NCI-H1092 (cell line): ENCODE measurements at places on chromosomes 4 and X.

DNA sequence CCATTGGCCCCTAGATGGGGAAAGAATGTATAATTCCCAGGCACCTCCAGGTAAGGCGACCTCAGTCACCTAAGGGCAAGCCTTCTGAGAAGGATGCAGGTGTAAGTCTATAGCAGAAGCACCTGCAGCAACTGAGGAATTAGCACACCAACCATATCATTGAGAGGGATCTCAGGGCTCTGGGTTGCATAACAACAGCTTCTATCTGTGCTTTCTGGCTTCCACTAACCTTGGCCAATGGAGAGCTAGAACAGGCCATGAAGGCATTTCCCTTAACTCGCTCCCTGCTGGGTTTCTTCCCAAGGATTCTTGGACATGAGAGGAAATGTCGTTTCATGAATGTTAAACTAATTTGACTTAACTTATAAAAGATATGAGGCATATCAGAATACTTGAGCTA, 177.8 kb upstream of the GK2 start:
- DNase-seq, result no peak

DNA sequence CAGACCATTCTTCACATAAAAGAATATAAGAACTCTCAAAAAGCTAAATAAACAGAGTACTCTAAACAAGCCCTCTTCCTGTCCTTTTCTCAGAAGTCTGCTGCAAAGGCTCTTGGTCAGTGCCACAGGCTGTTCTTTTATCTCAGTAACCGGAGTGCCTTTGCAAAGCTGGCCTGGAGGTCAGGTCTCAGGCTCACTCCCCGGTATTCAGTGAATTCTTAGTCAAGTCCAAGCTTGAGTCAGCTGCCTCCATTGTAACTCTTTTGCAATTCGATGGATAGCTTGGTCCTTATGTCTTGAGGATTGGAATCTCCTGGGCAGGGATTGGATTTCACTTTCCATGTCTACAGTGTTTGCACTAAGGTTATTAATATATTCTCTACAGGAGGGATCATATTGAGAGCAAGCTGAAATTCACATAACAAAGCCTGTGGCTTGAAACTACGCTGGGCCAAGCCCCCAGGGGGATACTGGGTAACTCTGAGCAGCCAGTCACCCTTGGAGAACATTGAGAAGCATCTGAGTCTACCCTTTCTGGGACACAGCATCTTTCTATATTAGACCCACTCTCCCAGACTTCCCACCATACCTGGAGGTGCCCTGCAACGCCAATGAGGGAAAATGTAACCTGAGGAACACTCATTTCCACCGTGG, 10.0 kb upstream of the HS6ST2 start:
- DNase-seq, result no peak

DNA sequence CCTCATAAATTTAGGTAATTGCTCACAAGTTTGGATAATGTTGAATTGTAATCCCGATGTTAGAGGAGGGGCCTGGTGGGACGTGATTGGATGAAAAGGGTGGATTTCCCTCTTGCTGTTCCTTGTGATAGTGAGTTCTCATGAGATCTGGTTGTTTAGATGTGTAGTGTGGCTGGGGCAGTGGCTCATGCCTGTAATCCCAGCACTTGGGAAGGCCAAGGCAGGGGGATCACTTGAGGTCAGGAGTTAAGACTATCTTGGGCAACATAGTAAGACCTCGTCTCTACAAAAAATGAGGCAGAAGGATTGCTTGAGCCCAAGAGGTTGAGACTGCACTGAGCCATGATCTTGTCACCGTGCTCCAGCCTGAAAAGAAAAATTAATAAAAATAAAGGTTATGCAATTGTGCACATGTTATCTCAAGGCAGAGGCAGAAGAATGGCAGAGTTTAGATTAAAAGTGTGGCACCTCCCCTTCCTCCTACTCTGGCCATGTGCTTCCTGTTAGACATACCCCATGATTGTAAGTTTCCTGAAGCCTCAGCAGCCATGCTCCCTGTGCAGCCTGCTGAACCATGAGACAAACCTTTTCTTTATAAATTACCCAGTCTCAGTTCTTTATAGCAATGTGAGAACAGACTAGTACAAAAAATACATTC, 36.5 kb downstream of the ERVMER34-1 start:
- no peak for DNase-seq

DNA sequence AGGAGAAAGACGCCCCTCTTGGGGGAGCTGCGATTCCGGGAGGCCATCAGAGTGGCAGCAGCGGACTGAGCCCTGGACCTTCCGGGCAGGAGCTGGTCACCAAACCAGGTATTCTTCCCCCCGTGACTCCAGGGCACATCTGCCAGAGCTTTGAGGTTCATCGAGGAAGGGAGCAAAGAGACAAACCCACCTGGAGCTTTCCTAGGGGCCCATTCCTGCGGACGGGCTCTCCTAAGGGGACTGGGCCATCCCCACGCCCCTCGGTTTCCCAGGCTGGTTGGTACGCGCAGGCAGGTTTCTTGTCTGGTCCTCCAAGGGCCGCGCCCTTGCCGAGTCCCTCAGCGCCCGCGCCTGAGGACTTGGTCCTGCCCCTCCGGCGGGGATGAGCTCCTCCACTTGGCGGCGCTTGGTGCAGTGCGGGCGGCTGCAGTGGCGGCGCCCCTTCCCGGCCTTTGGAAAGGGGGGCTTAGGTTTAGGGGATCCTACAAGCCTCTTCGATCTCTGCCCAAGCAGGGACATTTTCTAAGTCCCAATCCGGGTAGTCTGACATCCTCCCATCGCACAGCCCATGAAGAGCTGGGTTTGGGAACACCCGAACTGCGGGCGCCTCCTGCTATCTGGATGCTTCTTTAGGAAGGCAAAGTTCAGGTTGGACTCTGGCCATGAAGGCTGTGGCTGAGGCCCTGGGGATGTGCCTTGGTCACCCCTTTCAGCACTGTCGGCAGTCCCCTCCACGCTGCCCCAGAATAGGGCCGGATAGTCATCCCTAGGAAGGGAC, 538 bp downstream of the STBD1 start:
- peak; percentile 14 for DNase-seq

DNA sequence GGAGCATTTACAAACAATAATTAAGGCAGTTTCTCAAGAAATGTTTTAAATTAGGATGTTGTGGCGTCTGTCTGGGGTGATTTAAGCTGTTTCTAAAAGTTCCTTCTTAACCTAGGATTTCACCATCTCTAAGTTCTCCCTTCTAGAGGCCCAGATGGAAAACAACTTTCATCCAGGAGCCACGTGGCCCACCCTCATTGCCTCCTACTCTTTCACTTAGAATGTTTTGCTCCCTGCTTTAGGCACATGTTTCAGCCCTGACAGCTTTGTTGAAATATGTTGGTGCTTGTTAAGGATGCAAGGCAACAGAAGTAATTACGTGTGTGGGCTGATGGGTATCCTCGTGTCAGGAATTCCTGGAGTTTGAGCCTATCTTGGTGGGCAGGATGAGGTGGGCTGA, 131.3 kb downstream of the GUCY2F start:
- no peak for DNase-seq

DNA sequence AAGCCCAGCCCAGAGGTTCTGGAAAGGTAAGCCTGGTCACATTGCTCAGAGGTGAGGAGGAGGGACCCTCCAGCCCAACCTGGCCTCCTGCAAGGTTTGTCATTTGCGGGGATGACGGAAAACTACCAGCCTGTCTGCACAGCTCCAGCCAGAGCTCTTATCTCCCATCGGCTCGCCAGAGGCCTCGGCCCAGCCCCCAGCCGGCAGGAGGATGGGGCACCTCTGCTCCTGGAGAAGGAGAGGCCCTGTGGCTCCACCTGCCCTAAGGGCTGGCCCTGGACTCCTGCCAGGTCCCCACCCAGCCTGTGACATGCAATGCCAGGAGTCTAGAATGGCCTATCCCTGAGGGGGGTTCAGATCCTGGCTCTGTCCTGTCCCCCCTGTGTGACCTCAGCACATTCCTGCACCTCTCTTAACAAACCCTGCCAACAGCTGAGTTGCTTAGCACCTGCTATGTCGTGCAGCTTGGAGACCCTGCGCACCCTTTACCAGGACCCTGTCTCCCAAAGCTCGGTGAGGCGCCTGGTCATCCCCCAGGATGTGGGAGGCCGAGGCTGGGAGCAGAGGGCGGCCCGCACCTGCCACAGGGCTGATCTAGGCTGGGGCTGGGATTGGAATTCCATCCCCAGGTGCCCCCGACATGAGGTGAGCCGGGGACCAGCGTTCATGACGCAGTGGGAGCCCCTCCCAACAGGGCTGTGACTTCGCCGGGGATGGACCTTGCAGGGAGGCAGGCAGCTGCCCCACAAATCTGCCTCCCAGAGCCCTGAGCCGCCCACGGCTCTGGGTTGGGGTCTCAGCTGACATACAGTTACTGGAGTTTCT, 14.4 kb downstream of the ADRA2C start:
- no peak for DNase-seq

DNA sequence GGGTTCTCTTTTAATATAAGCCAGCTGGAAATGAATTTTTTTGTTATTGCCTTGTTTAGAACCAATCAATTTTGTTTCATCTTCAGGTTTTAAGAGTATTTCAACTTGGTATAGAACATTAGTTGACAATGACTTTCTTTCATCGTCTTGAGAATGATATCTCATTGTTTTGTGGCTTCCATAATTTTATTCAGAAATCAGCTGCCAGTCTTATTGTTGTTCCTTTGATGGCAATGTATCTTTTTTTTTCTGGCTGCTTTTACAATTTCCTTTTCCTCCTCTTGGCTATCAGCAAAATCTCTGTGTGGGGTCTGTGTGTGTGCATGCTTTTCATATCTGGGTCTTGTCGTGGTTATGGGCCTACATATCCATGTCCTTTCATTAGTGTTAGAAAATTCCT, 1536.4 kb upstream of the TENM3 start:
- DNase-seq, result no peak

GRCh38 chr4:170805352-170805751, 715.6 kb upstream of the AADAT start:
- DNase-seq, result no peak

DNA sequence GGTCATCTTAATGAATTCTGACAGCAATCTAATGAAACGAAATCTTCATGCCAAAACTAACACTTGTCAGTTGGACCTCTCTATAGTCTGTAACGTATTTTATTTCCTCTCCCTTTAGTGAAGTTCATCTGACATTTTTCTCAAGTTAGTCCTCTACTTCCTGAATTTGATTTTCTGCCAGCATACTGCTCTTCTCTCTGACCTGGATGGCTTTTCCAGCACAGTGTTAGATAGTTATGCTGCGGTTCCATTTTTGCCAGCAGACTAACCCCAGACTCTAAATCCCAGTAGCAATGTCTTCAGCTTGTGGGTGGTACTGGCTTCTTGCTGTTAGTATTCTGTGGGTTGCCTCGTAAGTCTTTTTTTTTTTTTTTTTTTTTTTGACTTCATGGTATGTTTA, 146.7 kb upstream of the VEGFC start:
- DNase-seq, result no peak

DNA sequence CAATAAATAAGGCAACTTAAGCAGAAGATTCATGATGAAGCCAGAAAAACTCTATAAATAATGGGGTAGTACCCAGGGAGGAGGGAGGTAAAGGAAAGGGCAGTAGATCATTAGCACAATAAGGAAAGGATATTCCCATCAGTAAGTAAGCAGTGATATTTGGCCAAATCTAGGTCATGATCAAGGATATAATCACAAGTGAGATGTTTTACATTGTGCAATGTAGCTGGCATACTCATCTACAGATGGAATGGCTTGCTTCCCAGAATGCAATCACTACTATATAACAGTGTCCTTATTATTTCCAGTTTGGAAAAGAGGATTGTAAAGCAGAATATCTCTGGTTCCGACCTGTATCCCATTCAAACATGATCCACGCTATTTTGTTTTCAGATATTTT, 483.4 kb downstream of the RPA4 start:
- no peak for DNase-seq

DNA sequence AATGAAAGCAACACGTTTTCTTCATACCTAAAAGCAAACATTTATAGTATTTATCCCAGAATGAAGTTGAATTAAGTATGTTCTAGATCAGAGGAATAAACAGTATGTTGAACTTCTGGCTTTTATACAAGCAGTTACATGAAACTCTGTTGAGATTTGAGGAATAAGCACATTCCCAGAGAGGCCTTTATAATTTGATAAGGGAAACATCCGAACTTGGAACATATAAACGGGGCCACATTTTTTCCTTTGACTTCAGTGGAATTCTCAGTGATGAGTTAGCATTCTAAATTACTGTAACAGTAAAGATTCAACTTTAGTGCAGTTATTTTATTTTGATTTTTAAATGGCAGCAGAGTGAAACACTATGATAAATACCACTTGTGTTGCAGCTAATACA, 119.5 kb downstream of the GLRA3 start:
- no peak for DNase-seq

- DNase-seq, result no peak
Measured at GRCh38 chrX:34467437-34467836, 189.6 kb downstream of the TMEM47 start.

DNA sequence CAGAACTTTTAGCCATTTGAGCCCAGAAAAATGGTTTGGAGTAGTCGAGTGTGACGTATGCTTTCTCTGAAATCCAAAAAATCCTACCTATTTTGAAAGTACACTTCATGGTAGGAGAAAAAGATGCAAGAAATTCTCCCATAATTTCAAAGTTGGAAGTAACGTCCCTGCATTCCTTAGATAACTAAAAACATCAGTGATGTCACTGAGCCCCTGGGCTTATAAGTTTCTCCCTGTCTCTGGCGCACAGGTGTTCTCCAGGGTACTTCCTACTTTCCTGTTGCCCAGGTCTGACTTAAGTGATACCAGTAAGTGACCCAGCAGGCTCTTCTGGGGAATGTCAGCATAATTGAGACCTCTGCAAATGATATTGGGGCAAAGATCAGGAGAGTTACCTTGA, 90.5 kb upstream of the WDR1 start:
- no peak for DNase-seq
